ENCODE measurements at places on chromosomes 5 and 9.
A peak's percentile ranks its signal among the peaks of the same experiment; 100 is the strongest.

GRCh38 chr9:13432904-13433303 is 153.4 kb upstream of the MPDZ start:
- DNase-seq: no peak

DNA sequence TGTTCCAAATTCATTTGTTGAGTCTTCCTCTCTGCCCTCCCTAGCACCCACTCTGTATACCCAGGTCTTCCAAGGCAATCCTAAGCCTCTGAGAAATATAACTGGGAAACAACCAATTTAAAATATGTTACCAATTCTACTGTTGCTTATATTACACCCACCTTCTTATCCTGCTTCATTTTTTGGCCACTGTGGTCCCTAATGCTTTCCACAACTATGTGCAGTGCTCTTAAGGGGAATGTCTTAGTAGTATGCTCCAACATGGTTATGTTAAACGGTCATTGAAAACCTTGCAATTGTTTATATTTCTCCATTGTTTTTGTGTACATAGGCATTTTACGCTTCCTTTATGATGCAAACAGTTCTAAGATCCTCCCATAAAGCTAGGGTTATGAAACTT is 273.1 kb upstream of the HAPLN1 start:
- no peak for DNase-seq

GRCh38 chr5:74570250-74570649 is 70.3 kb downstream of the ENC1 start:
- no peak for DNase-seq

- no peak for DNase-seq
Observed at GRCh38 chr9:98978231-98978681, 34.5 kb downstream of the COL15A1 start.

- no peak for DNase-seq
Observed at GRCh38 chr5:139246394-139246793, 47.1 kb upstream of the MATR3 start.

DNA sequence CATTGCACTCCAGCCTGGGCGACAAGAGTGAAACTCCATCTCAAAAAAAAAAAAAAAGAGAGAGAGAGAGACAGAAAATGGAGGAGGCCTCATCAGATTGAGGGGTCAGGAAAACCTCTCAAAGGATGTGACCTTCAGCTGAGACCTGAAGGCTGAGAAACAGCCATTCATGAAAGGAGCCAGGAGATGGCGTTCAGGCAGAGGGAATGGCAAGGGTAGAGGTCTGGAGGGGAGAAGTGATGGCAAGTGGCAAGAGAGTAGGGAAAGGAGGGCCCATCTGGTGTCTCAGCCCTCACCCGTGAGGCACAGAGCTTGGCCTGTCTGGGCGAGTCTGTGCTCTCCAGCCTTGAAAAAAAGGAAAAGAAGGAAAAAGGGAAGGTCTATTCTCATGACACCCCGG is 17.0 kb downstream of the CAMK2A start:
- no peak for DNase-seq

DNA sequence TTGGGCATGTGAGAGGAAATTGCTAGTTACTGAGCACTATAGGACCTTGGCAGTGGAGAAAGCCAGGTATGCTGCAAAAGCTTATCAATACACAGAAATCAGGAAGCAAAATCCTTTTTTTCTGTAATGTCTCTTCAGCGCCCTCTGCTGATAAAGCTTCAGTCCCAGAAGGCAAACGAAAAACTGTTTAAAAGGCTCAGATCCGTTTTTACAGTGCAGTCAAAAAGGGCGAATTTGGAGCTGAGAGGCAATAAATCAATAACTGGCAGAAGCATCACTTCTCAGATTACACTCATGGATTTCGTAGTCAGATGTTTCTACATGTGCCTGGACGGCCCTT is 1.1 kb upstream of the MAN2A1 start:
- DNase-seq: no peak

DNA sequence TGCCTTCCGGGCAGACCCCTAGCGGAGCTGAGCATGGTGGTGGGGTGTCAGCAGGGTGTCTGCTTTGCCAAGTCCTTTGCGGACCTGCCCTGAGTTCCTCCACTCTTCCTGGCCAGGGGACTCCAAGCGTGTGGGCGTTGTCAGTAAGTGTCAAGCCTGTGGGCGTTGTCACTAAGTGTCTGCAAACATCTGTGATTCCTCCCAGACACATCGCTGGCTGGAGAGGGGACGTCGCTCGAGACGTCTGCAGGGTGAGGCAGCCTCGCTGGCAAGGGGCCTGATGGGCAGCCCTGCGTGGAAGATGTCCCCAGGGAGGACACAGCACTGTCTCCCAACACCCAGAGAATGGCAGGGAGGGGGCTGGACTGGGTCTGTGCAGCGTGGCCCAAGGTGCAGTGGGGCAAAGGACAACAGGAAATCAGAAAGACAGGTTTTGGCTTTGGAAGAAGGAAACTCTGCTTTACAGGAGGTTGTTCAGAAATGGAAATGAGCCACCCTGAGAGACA is 28.8 kb downstream of the ADAMTSL2 start:
- no peak for DNase-seq

DNA sequence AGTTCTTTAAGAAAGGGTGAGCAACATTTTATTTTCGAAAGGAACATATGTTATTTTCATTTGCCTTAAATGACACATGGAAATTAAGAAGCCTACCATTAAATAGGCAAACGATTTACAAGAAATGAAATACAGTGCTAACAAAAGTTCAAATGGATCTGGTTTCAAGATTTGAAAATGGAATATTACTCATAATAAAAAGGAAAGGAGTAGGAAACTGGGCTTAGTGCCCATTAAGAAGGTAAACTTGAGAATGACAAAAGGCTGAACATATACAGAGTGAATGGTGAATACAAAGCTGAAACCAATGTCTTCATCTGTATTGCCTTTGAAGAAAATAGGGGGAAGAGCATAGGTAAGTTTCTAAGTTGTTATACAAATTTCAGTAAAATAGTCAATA is 974.2 kb upstream of the C9orf72 start:
- DNase-seq: no peak

- no peak for DNase-seq
Observed at GRCh38 chr5:121737120-121737519, 114.6 kb upstream of the FTMT start.

DNA sequence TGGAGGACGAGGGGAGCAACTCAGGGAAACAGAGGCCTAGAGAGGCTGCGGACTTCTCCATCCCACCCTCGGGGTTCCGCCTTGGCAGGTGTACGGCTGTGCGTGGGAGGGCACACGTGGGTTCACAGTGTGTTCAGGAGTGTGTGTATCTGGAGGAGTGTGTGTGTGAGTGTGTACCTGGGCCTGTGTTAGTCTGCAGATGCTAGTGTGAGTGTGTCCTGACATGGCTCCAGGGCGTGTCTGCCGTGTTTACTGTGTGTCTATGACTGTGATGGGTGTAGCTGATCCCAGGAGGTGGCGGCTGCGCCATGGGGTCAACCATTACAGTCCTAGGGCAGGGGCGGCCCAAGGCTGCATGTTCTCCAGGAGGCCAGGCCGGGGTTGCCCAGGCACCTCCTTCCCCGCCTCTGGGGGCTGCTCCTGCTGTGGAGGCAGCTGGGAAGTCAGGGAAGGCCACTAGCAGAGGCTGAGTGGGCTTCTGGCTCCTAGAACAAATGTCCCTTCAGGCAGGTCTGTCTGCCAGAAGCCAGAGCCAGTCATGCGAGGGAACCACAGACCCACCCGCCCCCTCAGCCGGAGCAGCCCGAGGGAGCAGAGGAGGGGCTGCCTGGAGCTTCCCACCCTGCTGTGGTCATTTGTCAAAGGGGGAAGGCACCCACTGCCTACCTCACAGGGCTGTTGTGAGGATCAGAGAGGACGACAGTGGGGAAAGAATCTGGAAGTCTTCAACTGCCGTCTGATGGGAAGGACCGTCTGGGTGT is 21.4 kb downstream of the CRB2 start:
- DNase-seq: no peak

DNA sequence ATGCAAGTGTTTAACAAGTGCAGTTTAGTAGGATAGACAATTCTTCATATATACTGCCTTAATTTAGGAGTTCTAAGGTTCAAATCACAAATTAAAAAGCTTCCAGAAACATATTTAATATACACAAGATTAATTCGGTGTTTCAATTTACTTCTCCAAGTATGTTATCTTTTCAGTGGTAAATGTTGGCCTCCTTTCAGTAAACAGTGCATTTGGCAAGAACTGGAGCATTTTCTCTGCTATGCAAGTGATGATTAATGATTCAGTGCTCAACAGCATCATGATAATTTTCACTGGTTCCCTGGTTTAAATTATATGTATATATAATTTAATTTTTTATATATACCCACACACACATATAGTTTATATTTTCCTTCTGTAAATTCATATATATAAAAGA is 541.7 kb downstream of the EFNA5 start:
- DNase-seq: no peak

DNA sequence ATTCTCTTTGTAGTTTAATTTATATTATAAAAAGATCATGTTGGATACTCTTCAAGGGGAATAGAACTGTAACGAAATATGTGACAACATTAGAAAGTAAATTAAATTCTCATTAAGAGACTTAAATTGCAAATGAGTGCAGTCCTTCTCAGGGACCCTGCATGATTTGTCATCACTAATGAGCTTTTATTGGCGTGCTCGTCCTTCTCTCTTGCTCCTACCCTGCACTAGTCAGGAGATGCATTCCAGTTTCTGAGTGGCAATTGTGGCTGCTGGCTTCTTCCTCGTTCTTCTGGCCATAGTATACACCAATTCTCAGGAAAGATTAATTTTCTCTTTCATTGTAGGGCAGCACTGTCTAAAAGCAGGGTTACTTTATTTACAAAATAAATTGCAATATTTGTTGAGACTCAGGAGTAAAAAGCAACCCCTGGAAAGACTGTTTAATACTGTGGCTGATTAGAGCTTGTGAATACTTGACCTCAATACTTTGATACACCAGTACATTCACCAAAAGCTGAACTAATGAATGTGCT is 376.3 kb upstream of the CHD1 start:
- no peak for DNase-seq

GRCh38 chr9:89605465-89606048 is 745 bp downstream of the GADD45G start:
- DNase-seq: peak; percentile 67

- DNase-seq: no peak
Observed at GRCh38 chr5:60522292-60522905, 177.6 kb downstream of the DEPDC1B start.

- DNase-seq: no peak
Observed at GRCh38 chr9:21016701-21017491, 14.5 kb downstream of the HACD4 start.

DNA sequence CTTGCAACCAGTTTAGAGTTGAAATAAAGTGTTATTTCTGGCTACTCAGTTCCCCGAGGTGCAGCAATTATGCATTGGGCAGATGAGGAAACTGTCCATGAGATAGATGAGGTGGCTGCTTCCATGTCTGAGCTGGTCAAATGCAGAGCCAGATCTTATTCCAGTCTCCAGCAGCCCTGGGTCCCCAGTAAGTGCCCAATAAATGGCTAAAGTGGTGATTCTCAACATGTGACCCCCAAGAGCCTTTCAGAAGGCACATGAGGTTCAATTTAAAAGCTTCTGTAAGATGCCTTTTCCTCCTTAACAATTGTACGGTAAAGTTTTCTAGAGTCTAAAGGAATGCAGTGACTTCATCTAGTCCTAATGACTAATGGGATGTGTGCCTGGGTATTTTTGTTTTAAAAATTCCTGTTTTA is 17.5 kb downstream of the ATOX1 start:
- no peak for DNase-seq

- no peak for DNase-seq
Observed at GRCh38 chr5:96743065-96743768, 64.5 kb downstream of the ERAP1 start.

DNA sequence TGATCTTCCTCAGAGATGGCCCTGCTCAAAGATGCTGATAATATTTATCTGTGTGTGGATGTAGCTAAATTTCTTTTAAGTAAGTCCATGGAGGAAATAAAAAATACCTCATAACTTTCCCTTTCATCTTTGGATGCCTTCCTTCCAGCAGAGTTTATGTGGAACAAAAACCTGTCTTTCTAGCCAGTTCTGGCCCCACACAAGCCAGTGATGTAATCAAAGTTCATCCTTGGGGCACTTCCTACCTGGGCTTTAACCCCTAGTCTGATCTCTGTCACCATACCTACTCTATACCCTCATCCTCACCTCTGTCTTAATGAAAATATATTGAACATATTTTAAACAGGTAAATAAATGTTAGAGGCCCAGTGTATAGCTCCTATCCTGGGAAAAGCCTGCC is 39.8 kb upstream of the RASGRF2 start:
- no peak for DNase-seq

DNA sequence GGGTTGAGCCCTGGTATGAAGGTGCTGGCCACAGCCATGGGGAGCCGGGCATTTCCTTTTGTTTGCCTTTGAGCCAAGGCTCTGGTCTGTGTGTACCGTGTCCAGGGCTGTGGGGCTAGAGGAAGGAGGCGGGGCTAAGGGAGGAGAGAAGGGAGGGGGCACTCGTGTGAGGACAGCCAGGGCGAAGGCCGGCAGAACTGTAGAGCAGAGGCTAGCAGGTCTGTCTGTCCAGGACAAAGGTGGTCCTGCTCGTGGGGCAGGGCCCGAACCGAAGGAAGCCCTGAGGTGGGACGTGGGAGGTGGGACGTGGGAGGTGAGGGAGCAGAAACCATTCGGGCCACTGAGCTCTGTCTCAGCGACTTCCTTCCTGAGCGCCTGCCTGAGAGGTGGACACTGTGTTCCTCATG is 41.3 kb upstream of the TESK1 start:
- DNase-seq: no peak

DNA sequence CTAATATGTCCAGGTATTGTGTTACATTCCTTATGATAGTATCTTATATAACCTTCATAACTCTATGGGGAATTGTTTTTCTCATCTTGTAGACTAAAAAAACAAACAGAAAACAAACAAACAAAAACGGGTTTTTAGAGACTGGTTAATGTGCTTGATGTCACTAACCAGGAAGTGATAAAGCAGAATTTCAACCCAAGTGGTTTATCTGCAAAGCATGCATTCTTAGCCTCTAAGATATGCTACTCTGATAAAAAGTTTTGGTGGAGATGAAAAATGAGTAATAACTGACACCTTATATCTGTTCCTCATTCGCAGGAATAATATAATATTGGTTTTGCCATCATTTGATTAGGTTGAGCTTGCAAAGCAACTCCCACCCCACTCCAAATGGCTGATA is 53.4 kb downstream of the PUM3 start:
- no peak for DNase-seq

DNA sequence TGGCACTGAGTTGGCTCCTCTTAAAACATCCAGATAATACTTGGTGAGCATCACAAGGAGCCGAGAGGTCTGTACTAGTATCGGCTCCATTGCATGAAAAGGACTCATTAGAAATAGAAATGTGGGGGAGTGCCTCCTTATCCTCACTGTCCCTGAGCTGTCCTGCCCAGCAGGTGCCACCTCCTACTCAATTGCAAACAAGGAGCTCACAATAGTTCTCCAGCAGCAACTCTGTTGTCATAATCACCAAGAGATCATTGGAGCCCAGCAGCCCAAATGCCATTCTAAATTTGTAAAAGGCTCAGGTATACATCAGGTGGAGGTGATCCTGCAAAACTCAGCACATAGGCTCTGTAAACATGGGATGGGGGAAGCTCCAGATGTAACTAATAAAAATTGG is 99.1 kb downstream of the PLK2 start:
- DNase-seq: no peak

Data from posterior cingulate gyrus (tissue), 11 donors.